ENCODE measurements at places on chromosomes 6 and 20. TPM values are rescaled to one million over a fixed set of nuclear protein-coding genes. Genes with fewer than 3 reads are reported as not detected.

Gene SPAG4
- total RNA-seq = 6.0 TPM

Gene CST7
- total RNA-seq = 4.6 TPM

Gene SLC22A3
- 48.4 TPM for total RNA-seq

Gene THBD
- total RNA-seq = 54.0 TPM

Gene ZC2HC1B
- not detected for total RNA-seq

Gene AHI1
- total RNA-seq = 44.9 TPM

Gene SPTLC3
- total RNA-seq = 4.1 TPM

Gene HDGFL1
- not detected for total RNA-seq

Gene BPIFB1
- total RNA-seq = not detected

Gene CDC40
- 16.1 TPM for total RNA-seq

Gene LST1
- 21.1 TPM for total RNA-seq

Gene HLA-DRB5
- 91.1 TPM for total RNA-seq

Gene MLN
- not detected for total RNA-seq

Gene TFEB
- total RNA-seq = 22.2 TPM

GRCh38 chr6:124298730-124299129 lies 495.1 kb downstream of the NKAIN2 start:
- no peak overlapping the region for H3K27ac ChIP-seq
- H3K4me3 ChIP-seq = no peak overlapping the region
- DNase-seq = no peak

DNA sequence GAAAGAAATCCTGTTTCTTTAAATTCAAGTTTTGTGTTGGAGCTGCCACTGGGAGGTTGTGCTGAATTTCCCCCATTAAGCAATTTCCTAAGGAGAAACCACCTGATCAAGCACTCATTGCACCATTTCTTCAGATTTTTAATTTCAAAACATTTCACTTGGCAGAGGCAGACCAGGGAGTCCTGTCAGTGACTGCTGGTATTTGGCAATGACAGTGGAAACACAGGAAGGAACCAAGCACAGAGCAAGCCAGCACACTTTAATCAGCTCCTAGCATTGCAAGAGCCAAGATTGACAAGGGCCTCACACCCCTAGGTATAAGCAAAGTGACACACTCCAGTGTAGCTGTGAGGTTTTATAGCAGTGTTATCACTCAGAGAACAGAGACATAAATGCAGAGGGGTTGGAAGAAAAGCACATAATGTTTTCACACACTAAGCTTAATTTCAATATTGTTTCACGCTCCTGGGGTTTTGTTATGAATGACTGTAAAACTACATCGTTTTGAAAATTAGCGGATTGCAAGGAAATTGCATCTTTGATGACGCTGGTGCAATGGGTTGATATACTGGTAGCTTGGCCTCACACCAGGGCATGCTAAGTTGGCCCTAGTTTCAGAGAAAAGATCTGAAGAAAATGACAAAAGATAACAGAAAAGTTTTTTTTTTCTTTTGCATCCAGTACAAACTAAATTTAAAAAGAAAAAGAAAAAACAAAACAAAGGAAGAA lies 768.4 kb downstream of the TFAP2A start:
- no peaks in the 10 kb centered on the region for H3K27me3 ChIP-seq
- H3K4me1 ChIP-seq = no peaks in the 10 kb centered on the region
- no peaks in the 10 kb centered on the region for H3K36me3 ChIP-seq
- no peak overlapping the region for H3K27ac ChIP-seq
- H3K4me3 ChIP-seq = no peak overlapping the region
- no peak for DNase-seq

DNA sequence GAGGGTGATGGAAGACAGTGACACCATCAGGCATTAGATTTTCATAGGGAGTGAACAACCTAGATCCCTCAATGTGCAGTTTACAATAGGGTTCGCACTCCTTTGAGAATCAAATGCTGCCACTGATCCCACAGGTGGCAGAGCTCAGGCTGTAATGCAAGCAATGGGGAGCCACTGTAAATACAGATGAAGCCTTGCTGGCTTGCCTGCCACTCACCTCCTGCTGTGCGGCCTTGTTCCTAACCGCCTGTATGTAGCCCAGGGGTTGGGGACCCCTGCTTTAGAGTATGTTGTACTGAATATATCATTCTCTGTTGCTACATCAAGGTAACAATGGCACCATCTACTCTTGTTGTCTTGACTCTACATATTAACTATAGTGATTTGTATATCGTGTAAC lies 37.1 kb downstream of the TPD52L1 start:
- no peak overlapping the region for H3K27ac ChIP-seq
- no peaks in the 10 kb centered on the region for H3K36me3 ChIP-seq
- no peaks in the 10 kb centered on the region for H3K27me3 ChIP-seq

- DNase-seq = no peak
- H3K4me1 ChIP-seq = peaks cover 6% of the 10 kb centered on the region
Measured at GRCh38 chr20:10707068-10707467, 33.3 kb upstream of the JAG1 start.

GRCh38 chr20:50403565-50404418 lies 106.4 kb upstream of the PTPN1 start:
- H3K36me3 ChIP-seq = no peaks in the 10 kb centered on the region
- no peak for DNase-seq
- H3K27me3 ChIP-seq = no peaks in the 10 kb centered on the region
- peak overlapping the region; percentile 30 for H3K27ac ChIP-seq
- no peak overlapping the region for H3K4me3 ChIP-seq

GRCh38 chr20:57395111-57395966 lies 4.1 kb downstream of the RBM38 start:
- no peaks in the 10 kb centered on the region for H3K27me3 ChIP-seq
- H3K27ac ChIP-seq = peak overlapping the region; percentile 75
- peak; percentile 86 for DNase-seq
- H3K36me3 ChIP-seq = no peaks in the 10 kb centered on the region
- H3K4me3 ChIP-seq = no peak overlapping the region

- H3K4me1 ChIP-seq = no peaks in the 10 kb centered on the region
- DNase-seq = no peak
- no peaks in the 10 kb centered on the region for H3K36me3 ChIP-seq
- H3K27ac ChIP-seq = no peak overlapping the region
- no peaks in the 10 kb centered on the region for H3K27me3 ChIP-seq
- no peak overlapping the region for H3K4me3 ChIP-seq
Measured at GRCh38 chr6:1227600-1227934, 84.3 kb upstream of the FOXQ1 start.

DNA sequence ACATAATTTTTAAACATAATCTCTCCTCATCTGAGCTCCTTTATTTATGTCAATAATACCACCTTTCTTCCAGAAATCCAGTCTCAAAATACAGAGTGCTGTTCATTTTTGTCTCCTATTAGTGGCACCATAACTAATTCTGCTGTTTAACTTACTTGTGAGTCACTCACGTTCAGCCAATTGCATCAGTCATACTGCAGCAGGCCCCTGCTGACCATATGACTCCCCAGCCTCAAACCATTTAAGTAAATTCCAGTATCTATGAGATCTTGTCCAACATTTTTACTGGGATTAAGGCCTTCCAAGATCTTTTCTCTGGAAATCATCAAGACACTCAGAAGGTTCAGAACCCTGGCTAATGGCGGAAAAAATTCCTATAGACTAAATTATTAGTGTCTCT lies 982.2 kb upstream of the MAP3K7 start:
- H3K4me3 ChIP-seq = no peak overlapping the region
- H3K4me1 ChIP-seq = no peaks in the 10 kb centered on the region
- DNase-seq = no peak
- no peak overlapping the region for H3K27ac ChIP-seq
- no peaks in the 10 kb centered on the region for H3K27me3 ChIP-seq
- no peaks in the 10 kb centered on the region for H3K36me3 ChIP-seq

- no peaks in the 10 kb centered on the region for H3K36me3 ChIP-seq
- DNase-seq = peak; percentile 55
- H3K4me1 ChIP-seq = no peaks in the 10 kb centered on the region
- H3K27me3 ChIP-seq = no peaks in the 10 kb centered on the region
Measured at GRCh38 chr6:31402324-31403282, 792 bp upstream of the MICA start.

DNA sequence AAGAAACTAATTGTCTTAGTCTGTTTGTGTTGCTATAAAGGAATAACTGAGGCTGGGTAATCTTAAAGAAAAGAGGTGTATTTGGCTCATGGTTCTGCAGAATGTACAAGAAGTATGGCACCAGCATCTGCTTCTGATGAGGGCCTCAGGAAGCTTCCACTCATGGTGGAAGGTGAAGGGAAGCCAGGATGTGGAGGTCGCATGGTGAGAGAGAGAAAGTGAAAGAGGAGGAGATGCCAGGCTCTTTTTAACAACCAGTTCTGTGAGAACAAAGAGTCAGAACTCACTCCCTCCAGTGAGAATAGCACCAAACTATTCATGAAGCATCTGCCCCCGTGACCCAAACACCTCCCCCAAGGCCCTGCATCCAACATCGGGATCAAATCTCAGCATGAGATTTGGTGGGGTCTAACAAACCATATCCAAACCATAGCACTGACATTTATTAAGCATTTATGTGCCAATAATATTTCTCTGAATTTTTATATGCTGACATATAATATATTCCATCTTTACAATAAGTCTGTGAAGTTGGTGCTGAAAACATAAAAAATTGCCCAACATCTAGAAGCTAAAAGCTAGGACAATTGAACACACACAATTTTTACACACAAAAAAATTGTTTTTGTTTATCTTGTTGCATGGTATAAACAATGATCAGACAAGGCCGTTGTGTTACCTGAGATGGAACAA lies 29.2 kb upstream of the BTN3A2 start:
- H3K4me3 ChIP-seq = no peak overlapping the region
- no peaks in the 10 kb centered on the region for H3K4me1 ChIP-seq
- H3K27me3 ChIP-seq = no peaks in the 10 kb centered on the region

DNA sequence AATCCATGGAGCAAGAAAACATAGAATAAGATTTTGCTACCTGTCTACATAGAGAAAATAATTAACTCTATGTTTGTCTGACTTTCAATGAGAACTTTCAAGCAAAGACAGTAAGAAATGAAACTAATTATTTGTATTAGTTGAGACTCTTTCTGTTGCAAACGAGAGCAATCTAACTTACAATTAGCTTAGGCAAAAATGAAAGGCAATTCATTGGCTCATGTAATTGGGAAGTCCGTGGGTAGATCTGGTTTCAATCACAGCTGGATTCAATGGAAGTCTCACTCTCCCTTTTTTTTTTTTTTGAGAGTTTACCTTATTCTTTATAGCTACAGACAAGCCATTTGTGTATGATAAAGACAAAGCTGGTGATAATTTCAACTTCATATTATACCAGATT lies 68.2 kb upstream of the STXBP5 start:
- DNase-seq = no peak
- no peaks in the 10 kb centered on the region for H3K4me1 ChIP-seq
- H3K27ac ChIP-seq = no peak overlapping the region
- no peaks in the 10 kb centered on the region for H3K36me3 ChIP-seq
- H3K4me3 ChIP-seq = no peak overlapping the region

GRCh38 chr6:49849213-49849907 lies 17.0 kb downstream of the CRISP1 start:
- DNase-seq = no peak
- no peak overlapping the region for H3K4me3 ChIP-seq
- no peaks in the 10 kb centered on the region for H3K36me3 ChIP-seq
- H3K4me1 ChIP-seq = no peaks in the 10 kb centered on the region
- no peak overlapping the region for H3K27ac ChIP-seq

DNA sequence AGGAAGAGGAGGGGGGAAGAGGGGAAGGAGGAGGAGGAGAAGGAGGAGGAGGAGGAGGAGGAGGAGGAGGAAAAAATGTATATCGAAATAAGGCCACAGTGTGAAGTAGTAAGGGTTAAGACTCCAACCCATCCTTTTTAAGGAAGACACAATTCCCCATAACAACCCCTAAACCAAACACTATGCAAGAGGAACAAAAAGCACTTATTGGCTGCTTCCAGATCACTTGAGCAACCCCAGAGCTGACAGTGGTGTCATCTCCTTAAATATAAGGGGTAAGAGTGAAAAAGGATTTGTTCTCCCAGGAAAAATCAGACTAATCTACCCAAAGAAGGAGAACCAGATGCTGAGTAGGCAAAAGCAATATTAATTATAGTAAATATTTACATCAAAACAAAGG lies 169.1 kb upstream of the SASH1 start:
- no peak overlapping the region for H3K4me3 ChIP-seq
- no peak for DNase-seq
- H3K27me3 ChIP-seq = no peaks in the 10 kb centered on the region
- H3K4me1 ChIP-seq = no peaks in the 10 kb centered on the region
- no peak overlapping the region for H3K27ac ChIP-seq
- H3K36me3 ChIP-seq = no peaks in the 10 kb centered on the region

DNA sequence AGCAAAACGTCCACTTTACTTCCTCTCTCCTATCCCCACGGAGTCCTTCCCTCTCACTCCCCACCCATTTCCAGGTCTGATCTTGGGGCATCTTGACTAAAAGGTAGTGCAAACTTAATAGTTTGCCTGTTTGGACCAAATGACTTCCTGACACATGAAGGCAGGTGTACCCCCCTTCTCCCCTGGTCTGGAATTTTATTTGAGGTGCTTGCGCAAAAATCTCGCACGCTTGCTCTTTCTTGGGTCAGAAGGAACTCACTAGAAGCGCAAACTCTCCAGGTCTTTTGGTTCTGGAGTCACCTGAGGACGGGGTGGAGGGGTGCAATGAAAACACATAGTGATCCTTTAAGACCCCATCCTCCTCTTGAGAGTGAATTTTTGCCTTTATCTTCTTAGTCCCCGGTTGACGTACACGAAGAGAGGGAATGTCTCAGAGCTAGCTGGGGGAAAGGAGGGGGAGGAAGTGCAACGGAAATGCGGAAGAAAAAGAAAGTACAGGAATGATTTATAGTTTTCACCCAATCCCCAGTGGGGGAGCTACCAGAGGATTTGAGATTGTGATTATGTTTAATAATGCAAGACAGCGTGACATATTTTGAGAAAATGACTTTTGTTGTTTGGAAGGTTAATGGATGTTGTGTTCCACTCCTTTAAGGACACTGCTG lies 4.9 kb downstream of the ADGRB3 start:
- no peaks in the 10 kb centered on the region for H3K36me3 ChIP-seq
- H3K4me3 ChIP-seq = peak overlapping the region; percentile 17
- H3K27ac ChIP-seq = no peak overlapping the region
- H3K4me1 ChIP-seq = peaks cover 3% of the 10 kb centered on the region
- DNase-seq = no peak
- H3K27me3 ChIP-seq = no peaks in the 10 kb centered on the region

DNA sequence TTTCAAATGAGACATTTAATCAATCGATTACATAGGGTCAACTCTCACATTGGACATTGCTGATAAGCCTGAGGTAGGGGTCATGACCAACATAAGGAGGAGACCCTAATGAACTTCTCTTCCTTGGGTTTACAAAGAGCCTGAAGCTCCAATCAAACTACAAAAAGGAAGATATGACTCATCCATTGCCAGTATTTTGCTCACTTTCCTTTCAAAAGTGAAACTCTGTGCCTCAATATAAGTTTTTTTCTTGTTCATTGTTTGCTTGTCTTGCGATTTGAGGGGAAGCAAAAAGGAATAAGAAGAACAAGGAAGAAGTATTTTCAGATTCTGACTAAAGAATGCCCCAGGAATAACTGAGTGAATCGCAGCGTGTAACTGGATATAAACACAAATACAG lies 38.8 kb upstream of the KHDRBS2 start:
- H3K27ac ChIP-seq = no peak overlapping the region
- DNase-seq = no peak
- no peaks in the 10 kb centered on the region for H3K27me3 ChIP-seq
- H3K4me3 ChIP-seq = no peak overlapping the region
- no peaks in the 10 kb centered on the region for H3K36me3 ChIP-seq

Measured in aorta (tissue), 5 donors.